Pancreas (tissue), 10 donors: ENCODE measurements at places on chromosomes 12 and 14.

- no peaks in the 10 kb centered on the region for H3K27me3 ChIP-seq
- peaks cover 51% of the 10 kb centered on the region for H3K4me1 ChIP-seq
- H3K4me3 ChIP-seq = no peak overlapping the region
- H3K27ac ChIP-seq = no peak overlapping the region
- no peak for DNase-seq
Measured at GRCh38 chr14:95237121-95237957, 80.0 kb upstream of the DICER1 start.

- H3K4me3 ChIP-seq = no peak overlapping the region
- no peaks in the 10 kb centered on the region for H3K4me1 ChIP-seq
- H3K36me3 ChIP-seq = no peaks in the 10 kb centered on the region
Measured at GRCh38 chr12:19236656-19237055, 107.1 kb downstream of the PLEKHA5 start.

- no peaks in the 10 kb centered on the region for H3K36me3 ChIP-seq
- H3K27me3 ChIP-seq = no peaks in the 10 kb centered on the region
- peak; percentile 45 for DNase-seq
- H3K27ac ChIP-seq = no peak overlapping the region
- no peaks in the 10 kb centered on the region for H3K4me1 ChIP-seq
- no peak overlapping the region for H3K4me3 ChIP-seq
Measured at GRCh38 chr14:22471545-22472121, 117.4 kb downstream of the DAD1 start.

- H3K36me3 ChIP-seq = no peaks in the 10 kb centered on the region
- H3K27me3 ChIP-seq = no peaks in the 10 kb centered on the region
Measured at GRCh38 chr14:35121026-35121886, 534 bp downstream of the PPP2R3C start.

DNA sequence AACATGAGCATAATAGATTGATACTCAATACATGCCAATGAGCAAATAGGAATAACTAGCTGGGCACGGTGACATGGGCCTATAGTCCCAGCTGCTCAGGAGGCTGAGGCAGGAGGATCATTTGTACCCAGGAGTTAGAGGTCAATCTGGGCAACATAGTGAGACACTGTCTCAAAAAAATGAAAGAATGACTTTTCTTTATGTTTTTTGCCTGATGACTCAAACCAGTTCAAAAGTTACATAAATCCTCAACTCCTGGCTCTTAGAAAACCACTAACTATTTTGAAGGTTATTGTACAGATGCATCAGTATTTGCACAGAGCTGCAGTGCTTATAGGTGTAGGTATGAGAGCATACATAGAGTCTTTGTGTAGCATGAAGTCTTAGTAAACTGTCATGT is 219.2 kb upstream of the RGS6 start:
- H3K4me1 ChIP-seq = no peaks in the 10 kb centered on the region
- DNase-seq = no peak
- H3K27me3 ChIP-seq = no peaks in the 10 kb centered on the region

DNA sequence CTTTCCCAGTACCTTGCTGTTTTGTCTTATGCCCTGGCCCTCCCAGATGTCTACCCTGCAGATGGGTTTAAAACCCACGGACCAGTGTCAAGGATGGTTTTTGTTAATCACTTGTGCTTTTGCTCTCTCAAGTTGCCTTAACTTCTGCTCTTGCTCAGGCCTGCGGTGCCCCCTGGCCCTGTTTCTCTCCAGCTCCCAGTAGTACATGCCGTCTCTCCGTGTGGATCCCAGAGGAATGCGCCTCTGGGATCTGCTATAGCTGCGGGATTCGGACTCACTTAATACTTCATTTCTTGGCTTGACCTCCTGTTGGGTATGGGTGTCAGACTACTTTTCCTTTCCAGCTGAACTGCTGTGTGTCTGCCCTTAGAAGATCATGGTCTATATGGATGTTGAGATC is 14.5 kb downstream of the PLEKHG3 start:
- no peaks in the 10 kb centered on the region for H3K36me3 ChIP-seq
- peaks cover 58% of the 10 kb centered on the region for H3K4me1 ChIP-seq
- no peak overlapping the region for H3K4me3 ChIP-seq
- no peak for DNase-seq
- H3K27ac ChIP-seq = peak overlapping the region; percentile 94

DNA sequence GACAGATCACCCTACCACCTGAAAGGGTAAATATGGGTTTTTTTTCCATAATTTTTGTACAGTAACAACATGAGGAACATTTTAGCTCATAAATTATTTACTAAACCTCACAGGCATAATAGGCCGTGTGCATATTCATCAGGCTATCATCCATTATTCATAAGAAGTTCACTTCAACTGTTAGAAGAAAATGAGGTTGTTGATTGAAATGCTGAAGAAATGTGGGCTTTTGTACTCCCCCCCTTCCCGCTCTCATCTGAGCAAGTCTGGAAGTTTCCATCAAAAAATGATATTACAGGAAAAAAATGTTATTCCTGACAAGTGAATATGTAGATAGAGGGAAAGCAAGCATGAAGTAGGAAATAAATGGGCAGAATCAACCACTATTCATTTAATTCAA is 7.9 kb upstream of the POU6F1 start:
- no peaks in the 10 kb centered on the region for H3K27me3 ChIP-seq
- no peak for DNase-seq
- no peak overlapping the region for H3K27ac ChIP-seq
- no peaks in the 10 kb centered on the region for H3K4me1 ChIP-seq
- no peak overlapping the region for H3K4me3 ChIP-seq

DNA sequence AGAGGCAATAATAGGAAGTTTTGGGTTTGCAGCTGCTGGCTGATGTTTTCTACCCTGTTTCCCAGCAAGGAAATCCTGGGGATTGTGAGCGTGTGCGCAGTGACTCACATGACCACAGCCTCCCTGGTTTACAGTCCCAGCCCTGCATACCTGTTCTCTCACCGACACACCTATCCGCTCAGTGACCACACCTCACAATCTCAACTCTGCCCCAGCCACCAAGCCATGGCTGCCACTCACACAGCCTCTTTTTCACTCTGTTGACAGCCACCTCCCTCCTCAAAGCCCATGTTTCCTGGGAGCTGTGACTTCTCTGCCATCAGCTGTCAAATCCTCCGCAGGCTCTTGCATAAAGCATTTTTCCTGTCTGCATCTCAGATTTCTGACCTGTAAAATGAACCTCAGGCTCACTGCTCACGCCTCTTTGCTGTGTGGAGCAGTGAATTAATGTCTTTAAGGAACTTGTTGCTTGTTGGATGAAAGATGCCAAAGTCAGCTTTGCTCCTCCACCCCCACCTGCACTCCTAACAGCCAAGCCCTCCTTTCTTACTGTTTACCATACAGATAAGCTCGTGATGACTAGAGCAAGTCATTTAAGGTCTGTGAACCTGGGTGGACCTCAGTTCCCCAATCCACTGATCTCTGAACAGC is 43.5 kb downstream of the B4GALNT3 start:
- peak overlapping the region; percentile 35 for H3K27ac ChIP-seq
- no peak overlapping the region for H3K4me3 ChIP-seq
- DNase-seq = no peak
- H3K4me1 ChIP-seq = no peaks in the 10 kb centered on the region
- H3K36me3 ChIP-seq = no peaks in the 10 kb centered on the region
- no peaks in the 10 kb centered on the region for H3K27me3 ChIP-seq

- no peaks in the 10 kb centered on the region for H3K4me1 ChIP-seq
- no peak for DNase-seq
- no peaks in the 10 kb centered on the region for H3K27me3 ChIP-seq
- H3K36me3 ChIP-seq = no peaks in the 10 kb centered on the region
Measured at GRCh38 chr14:96905065-96905464, 107.9 kb downstream of the VRK1 start.

DNA sequence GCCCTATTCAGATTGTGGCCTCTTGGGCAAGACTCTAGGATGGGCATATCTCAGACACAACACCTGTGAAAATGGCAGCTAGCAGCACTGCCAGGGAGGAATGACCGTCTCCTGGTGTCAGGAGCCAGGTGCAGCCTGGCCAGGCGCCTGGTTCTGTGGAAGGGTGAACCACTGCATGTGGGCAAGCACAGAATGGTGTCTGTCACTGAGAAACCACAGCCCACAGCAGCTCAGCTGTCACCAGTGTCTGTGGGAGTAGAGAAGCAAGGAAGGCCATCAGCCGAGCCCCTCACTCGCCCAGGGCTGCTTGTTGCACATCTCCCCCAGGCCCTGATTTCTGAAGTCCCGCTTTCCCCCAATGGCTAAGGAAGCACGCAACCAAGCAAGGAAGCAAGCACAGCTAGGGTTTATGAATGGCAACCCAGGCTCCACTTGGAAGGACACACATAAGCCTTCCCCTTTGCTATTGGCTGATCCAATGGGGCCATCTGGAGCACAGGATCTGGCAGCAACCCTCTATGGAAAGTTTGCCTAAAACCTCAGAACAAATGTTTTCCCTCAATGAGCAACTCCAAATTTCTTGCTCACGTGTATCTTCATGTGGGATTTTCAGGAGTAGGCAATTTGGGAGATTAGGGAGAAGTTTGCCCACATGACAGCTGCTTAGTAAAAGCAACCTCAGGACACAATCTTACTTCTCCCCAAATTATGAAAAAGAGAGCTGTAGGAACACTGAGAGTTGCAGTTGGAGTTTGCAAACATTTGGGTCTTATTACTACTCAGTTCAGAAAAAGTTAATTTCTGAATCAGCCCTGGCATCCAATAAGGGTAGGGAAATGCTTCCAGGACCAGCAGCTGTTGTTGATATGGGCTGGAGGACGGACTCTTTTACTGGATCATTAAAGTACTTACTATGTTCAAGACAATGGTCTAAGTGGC is 44.7 kb downstream of the GPHB5 start:
- H3K36me3 ChIP-seq = no peaks in the 10 kb centered on the region
- DNase-seq = no peak
- no peak overlapping the region for H3K4me3 ChIP-seq
- H3K27ac ChIP-seq = no peak overlapping the region
- no peaks in the 10 kb centered on the region for H3K27me3 ChIP-seq
- H3K4me1 ChIP-seq = no peaks in the 10 kb centered on the region

DNA sequence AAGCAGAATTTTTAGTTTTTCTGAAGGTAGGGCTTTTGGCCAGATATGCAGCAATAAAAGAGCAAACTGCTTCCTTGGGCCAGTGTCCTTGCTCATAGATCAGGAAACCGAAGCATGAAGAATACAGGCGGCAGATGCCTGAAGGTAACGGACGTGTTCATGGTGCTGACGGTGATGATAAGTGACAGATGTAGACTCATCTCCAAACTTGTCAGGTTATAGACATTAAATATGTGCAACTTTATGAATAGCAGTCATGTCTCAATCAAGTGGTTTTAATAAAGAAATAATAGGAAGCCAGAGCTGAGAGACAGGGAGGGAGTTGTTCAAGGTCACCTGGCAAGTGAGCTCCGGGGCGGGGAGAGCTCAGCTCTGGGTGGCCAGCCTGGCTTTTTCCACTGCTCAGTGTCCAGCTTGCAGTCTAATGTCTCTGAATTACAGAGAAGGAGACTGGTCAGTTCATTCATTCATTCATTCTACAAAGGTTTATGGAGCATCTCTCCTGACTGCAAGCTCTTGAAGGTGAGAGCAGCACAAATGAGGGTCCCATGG is 1.0 kb downstream of the SERPINA5 start:
- H3K4me1 ChIP-seq = peaks cover under 1% of the 10 kb centered on the region
- H3K27ac ChIP-seq = peak overlapping the region; percentile 72
- no peaks in the 10 kb centered on the region for H3K36me3 ChIP-seq
- H3K4me3 ChIP-seq = no peak overlapping the region

DNA sequence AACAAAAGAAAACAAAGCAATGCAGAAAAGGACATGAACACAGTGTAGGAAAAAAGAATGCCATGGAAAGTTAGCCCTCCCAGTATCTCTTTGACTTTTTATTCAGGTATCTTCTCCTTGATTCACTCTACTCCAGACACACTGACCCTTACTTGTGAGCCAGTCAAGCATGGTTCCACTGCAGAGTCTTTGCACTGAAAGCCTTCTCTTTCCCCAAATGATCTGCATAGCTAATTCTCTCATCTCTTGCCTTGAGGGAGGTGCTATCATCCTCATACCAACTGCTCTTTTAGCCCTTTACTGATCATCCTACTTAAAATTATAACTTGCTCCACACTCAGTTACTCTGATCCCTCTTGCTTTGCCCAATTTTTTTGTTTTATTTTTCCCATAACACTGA is 101.2 kb upstream of the SLC16A7 start:
- no peak for DNase-seq
- H3K27me3 ChIP-seq = no peaks in the 10 kb centered on the region
- H3K4me3 ChIP-seq = no peak overlapping the region

DNA sequence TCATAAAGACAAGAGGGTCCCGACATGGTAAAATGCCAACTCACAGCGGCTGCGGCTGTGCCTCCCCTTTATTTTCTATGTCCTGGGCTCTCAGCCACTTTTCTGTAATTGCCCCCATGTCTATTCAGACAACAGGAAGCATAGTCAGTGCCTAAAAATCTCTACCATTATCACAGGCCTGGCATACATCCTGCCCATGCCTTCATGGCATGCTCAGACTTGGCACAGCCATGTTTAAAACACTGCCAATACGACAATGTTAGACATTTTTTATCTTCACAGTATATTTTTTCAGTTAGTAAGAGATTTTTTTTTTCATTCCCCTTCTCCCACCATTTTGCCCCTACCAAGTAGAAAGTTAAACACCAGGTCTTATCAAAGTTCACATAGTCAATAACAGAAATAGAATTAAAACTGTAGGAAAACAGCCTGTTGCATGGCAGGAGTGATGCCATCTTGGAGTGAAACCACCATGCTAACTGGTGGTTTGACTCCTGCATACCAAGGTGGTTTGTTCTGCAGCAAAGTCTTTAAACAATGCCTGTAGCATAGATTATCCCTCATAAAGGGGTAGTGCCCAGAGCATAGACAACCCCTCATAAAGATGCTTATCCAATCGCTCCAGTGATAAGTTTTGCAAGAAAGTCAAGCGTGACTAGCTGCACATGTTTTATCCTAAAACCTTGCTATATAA is 18.9 kb upstream of the CERS5 start:
- no peak overlapping the region for H3K4me3 ChIP-seq
- no peak for DNase-seq
- no peaks in the 10 kb centered on the region for H3K4me1 ChIP-seq
- no peaks in the 10 kb centered on the region for H3K27me3 ChIP-seq
- no peak overlapping the region for H3K27ac ChIP-seq

- no peak overlapping the region for H3K27ac ChIP-seq
- DNase-seq = no peak
- H3K36me3 ChIP-seq = no peaks in the 10 kb centered on the region
- no peak overlapping the region for H3K4me3 ChIP-seq
Measured at GRCh38 chr14:24741871-24742270, 107.9 kb upstream of the GZMB start.

GRCh38 chr12:104604995-104605675 is 148.4 kb downstream of the CHST11 start:
- H3K27me3 ChIP-seq = no peaks in the 10 kb centered on the region
- H3K4me1 ChIP-seq = no peaks in the 10 kb centered on the region
- no peaks in the 10 kb centered on the region for H3K36me3 ChIP-seq
- no peak overlapping the region for H3K27ac ChIP-seq
- DNase-seq = peak; percentile 26

DNA sequence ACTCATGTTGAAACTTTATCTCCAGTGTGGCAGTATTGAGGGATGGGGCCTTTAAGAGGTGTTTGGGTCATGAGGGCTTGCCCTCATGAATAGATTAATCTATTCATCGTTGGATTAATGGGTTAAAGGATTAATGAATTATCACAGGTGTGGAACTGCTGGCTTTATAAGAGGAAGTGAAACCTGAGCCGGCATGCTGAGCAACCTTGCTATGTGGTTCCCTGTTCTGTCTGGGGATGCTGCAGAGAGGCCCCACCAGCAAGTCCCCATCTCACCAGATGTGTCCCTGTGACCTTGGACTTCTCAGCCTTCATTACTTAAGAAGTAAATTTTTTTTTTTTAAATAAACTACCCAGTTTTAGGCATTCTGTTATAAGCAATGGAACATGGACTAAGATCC is 109.6 kb downstream of the DYRK2 start:
- no peak for DNase-seq
- H3K27ac ChIP-seq = no peak overlapping the region
- H3K4me1 ChIP-seq = peaks cover 3% of the 10 kb centered on the region
- no peak overlapping the region for H3K4me3 ChIP-seq
- H3K36me3 ChIP-seq = no peaks in the 10 kb centered on the region
